ENCODE measurements at places on chromosomes 4 and X.
A peak's percentile ranks its signal among the peaks of the same experiment; 100 is the strongest.

DNA sequence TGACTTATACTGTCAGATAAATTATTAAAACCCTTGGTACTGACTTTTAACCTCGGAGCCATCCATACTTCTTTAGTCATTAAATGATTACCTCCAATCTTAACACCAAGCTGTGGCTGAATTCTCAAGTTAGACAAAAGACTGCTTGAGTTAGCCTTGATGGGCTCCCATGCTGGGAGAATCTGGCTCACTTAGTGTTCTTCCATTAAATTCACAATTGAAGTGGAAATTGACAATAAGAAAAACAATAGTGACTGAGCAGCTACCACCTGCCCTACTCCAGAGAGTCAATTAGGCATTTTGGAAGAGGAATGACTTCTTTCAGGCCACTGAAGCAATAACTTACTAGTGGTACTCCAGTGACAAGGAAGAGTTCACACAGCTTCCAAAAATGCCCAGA, 503.0 kb upstream of the CPXCR1 start:
- DNase-seq = no peak

DNA sequence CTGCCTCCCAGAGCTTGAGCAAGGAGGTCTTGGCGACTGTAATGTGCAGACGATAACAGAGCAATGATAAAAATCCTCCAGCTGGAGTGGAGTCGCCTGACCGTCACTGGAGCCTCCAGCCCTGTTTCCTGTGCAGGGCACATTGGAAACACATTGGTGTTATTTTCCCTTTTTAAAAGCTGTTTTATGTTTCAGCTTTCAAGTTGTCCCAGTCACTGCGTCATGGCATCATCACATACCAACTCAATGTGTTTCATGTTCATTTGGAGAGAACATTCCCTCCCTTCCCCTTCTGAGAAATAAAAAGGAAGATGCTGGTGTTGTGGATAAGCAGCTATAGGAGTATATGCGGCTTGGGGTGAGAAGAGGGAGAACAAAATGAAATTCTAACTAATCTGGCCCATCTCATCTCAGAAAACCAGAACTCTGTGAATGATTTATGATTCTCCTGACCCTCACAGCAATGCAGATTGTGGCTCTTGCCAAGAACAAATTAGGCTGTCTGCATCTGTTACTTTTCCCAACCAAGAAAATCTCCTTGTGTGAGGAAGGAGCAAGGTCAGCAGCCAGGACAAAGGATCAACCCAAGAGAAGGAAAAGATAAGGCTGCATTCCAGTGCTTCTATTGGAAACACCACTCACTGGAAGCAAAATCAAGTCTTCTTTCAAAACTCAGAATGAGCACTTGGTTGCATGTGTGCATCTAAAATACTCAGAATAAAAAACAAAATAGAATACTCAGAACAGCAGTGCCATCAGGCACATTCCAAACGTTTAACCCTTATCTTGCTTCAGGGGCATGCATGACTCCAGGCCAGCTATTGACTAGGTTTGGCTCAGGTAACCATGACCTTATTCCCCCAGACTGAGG, 134.4 kb downstream of the RASL11B start:
- no peak for DNase-seq

DNA sequence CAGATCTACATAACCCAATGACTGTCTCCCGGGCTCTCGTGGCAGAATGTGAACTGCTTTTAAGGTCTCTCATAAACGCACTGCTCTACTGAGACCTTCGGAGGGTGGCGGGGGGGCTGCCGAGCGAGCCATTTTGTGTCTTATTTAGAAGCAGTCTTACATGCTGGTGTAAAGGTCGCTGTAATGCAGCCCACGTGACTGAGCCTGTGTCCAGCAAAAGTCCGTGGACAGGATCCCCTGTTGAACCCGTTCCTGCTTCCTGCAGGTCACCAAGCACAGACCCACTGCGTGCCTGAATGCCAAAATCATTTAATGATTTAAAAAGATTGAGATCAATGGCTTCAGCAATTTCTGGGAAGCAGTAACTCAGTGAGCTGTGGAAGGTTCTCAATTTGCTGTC, 415.9 kb downstream of the BCOR start:
- no peak for DNase-seq

GRCh38 chrX:129836827-129837226, 6.9 kb downstream of the ZDHHC9 start:
- no peak for DNase-seq

DNA sequence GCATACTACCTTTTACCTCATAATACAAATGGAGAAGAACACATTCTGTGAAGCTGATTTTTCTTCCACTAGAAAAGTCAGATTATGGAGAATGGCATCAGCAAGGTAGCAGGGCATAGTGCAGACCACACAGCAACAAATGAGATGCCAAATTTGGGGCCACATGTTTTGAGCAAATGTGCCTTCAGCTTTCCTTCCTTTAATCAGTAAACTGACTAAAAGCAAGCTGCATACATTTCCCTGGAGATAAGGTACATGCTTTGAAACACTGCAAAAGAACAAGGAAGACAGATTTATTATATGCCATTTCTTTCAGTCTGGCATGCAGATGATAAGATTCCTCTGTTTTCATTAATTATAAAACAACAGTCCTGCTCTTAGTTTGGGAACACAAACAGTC, 67.1 kb upstream of the GUCY1A1 start:
- DNase-seq = no peak

GRCh38 chr4:39256436-39256835, 74.1 kb downstream of the WDR19 start:
- DNase-seq = no peak

- DNase-seq = no peak
These were observed 38.8 kb upstream of the AFAP1 start for GRCh38 chr4:7978489-7978888.

- DNase-seq = no peak
These were observed 111.9 kb downstream of the KDR start for GRCh38 chr4:55013431-55013955.

- DNase-seq = no peak
These were observed 224.2 kb downstream of the PTTG2 start for GRCh38 chr4:38184404-38184803.

DNA sequence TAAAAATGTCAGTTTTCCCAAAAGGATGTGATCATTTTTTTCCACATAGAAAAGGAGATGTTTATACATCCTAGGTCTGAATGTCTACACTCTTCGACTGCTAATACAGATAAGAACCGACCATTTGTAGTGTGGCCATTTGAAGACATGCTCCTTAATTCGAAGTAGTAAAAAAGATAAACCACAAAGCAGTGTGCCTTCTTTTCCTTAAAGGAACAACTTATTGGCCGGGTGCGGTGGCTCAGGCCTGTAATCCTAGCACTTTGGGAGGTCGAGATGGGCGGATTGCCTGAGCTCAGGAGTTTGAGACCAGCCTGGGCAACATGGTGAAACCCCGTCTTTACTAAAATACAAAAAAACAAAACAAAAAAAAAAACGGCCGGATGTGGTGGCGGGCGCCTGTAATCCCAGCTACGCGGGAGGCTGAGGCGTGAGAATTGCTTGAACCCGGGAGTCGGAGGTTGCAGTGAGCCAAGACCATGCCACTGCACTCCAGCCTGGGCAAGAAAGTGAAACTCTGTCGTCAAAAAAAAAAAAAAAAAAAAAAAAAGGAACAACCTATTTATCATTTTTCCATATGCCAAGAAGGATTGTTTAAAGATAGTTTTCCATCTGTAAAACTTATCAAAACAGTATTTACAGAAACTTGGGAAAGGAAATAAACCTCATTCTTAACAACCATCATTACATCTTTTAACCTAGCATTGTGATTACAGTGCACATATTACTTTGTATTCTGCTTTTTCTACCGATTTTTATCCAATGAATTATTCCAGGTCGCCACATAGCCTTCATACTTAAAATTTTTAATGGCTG, 2.6 kb downstream of the INTS6L start:
- peak; percentile 5 for DNase-seq

DNA sequence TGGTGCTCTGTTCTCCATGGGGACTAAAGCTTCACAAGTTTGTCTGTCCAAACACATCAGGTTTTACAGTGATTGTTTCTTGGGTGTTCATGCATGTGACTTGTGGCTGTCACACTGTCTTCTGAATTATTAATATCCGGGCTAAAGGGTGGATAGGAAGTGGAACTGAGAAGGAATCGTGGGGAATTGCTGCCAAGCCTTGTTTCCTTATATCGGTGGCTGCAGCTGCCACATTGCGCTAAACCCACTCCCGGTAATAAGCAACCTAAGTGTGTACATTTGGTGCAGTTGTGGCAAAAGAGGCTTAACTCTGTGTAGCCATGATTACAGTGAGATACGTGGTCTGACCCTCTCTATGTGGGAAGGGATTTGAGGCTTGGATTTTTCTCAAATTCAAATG, 30.7 kb downstream of the SEPTIN11 start:
- DNase-seq = peak; percentile 7

- DNase-seq = no peak
These were observed 36.8 kb upstream of the SFRP2 start for GRCh38 chr4:153825691-153826090.

GRCh38 chr4:147157860-147158701, 212.4 kb upstream of the TTC29 start:
- no peak for DNase-seq

DNA sequence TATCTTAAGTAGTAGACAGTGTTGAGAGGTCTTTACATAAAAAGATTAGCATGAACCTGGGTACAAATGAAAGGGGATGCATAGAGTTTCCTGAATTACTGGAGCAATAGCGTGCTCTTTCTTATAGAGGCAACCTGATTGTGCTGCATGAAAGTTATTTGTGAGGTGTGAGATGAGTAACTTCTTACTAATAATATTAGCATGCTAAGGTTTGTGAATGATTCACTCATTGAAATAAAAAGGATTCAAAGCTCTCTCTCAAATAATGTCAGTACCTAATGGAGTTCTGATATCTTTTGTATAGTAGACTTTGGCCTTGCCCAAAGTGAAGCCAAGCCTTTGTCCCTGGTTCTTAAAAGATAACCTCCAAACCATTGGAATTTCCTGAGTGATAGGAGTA, 131.0 kb upstream of the CXXC4 start:
- DNase-seq = no peak

- no peak for DNase-seq
These were observed 313.0 kb downstream of the ARHGAP10 start for GRCh38 chr4:148044912-148045352.

- no peak for DNase-seq
These were observed 113.3 kb downstream of the ELOVL6 start for GRCh38 chr4:110085131-110085530.

GRCh38 chr4:94504545-94504944, 52.8 kb downstream of the PDLIM5 start:
- DNase-seq = no peak

GRCh38 chrX:134020910-134021309, 35.5 kb upstream of the GPC3 start:
- DNase-seq = peak; percentile 5

GRCh38 chr4:56181140-56181953, 205.9 kb downstream of the AASDH start:
- no peak for DNase-seq

- no peak for DNase-seq
These were observed 26.5 kb downstream of the STIM2 start for GRCh38 chr4:26887143-26887542.

Measured in spinal cord (tissue), 10 donors.